COLO829 (cell line): ENCODE measurements at places on chromosomes 4 and X.

- no peak for DNase-seq
Observed at GRCh38 chrX:21806691-21807090, 32.7 kb upstream of the MBTPS2 start.

DNA sequence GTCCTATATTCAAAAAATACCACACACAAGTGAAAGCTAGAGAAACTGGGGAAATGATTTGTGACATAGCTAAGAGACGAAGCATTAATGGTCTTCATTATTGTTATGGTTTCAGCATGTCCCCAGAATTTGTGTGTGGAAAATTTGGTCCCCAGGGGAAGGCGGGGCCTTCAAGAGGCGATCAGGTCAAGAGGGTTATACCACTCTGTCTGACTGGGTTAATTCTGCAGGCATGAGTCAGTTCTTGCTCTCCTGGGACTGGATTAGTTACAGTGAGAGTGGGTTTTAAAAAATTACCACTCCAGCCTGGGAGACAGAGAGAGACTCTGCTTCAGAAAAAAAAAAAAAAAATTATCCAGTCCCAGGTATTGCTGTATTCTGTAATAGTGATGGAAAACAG is 2.1 kb upstream of the MTNR1A start:
- DNase-seq, result peak; percentile 76

- DNase-seq, result no peak
Observed at GRCh38 chrX:150712619-150713018, 19.4 kb downstream of the MTMR1 start.

GRCh38 chrX:134717698-134718097 is 59.4 kb upstream of the PLAC1 start:
- DNase-seq, result no peak

DNA sequence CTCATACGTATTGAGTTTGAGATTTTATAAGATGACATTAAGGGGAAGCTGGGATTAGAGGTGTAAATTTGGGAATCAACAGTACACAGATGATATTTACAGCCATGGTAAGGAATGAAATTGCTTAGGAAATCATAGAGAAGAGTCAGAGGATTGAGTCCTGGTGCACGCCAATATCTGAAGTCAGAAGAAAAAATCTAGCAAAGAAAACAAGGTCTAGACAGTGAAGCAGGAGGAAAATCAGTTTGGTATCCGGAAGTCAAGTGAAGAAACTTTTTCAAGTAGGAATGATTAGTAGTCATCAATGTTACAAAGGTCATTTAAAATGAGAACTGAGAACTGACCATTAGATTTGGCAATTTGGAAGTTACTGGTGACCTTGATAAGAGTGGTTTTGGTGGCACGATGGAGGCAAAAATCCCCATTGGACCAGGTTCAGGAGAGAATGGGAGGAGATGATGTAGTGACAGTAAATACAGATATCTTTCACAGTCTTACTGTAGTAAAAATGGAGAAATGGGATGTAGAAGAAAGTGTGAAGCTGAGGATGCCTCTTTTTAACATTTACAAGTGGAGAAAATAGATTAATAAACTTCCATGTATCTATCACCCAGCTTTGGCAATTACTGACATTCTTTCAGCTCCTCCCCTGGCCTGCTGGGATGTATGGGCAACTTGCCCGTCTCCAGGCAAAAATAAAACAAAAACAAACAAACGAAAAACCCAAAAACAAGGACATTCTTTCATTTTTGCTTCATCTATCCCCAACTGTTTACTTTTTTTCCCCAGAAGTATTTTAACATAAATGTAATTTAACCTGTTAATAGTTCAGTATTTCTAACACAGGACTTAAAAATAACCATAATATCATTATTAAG is 11.4 kb upstream of the GPR34 start:
- DNase-seq, result no peak

GRCh38 chr4:134490863-134491262 is 289.3 kb upstream of the PABPC4L start:
- no peak for DNase-seq

GRCh38 chr4:125952631-125953030 is 637.9 kb downstream of the FAT4 start:
- no peak for DNase-seq

- DNase-seq, result no peak
Observed at GRCh38 chr4:38743866-38744265, 38.9 kb downstream of the TLR10 start.

DNA sequence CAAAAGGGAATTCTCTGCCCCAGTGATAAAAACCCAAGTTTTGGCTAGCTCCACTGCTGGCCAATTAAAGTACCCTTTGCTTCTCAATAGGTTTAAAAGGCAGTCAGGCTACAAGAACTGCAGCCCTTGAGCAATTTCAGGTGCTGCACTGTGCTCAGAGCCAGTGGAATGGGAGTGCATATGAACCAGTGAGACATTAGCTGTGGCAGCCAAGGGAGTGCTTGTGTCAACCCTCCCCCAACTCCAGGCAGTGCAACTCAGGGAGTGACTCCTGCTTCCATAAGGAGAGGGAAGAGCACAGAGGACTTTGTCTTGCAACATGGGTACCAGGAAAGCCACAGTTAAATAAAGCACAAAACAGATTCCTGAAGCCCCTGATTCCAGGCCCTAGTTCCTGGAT is 61.6 kb upstream of the VAMP7 start:
- DNase-seq, result no peak

- no peak for DNase-seq
Observed at GRCh38 chr4:113772319-113772718, 10.8 kb upstream of the CAMK2D start.

DNA sequence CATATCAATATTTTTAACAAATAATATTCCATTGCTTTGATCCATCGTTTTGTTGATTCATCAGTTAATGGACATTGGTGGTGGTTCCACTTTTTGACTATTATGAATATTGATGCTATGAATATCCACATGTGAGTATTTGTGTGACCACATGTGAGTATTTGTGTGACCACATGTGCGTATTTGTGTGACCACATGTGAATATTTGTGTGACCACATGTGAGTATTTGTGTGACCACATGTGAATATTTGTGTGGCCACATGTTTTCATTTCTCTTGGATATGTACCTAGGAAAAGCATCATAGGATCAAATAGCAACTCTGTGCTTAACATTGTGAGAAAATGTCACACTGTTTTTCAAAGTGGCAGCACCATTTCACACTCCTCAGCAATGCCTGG is 433.6 kb upstream of the FRG1 start:
- no peak for DNase-seq

DNA sequence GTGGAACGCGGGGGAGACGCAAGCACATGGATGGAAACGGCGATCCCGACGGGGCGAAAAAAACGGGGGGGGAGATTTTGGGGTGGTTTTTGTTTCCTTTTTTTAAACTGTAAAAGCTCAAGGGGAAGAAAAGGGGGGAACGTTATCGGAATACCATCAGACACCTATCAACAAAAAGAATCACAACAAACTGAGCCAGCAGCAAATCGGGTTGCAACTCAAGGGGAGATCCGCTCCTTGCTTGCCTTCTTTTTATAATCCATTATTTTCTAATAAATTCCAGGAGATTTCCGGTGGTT is 616 bp downstream of the MAML3 start:
- no peak for DNase-seq
